ENCODE measurements at places on chromosomes 16 and 17. TPM values are rescaled to one million over a fixed set of nuclear protein-coding genes. Genes with fewer than 3 reads are reported as not detected.

DNA sequence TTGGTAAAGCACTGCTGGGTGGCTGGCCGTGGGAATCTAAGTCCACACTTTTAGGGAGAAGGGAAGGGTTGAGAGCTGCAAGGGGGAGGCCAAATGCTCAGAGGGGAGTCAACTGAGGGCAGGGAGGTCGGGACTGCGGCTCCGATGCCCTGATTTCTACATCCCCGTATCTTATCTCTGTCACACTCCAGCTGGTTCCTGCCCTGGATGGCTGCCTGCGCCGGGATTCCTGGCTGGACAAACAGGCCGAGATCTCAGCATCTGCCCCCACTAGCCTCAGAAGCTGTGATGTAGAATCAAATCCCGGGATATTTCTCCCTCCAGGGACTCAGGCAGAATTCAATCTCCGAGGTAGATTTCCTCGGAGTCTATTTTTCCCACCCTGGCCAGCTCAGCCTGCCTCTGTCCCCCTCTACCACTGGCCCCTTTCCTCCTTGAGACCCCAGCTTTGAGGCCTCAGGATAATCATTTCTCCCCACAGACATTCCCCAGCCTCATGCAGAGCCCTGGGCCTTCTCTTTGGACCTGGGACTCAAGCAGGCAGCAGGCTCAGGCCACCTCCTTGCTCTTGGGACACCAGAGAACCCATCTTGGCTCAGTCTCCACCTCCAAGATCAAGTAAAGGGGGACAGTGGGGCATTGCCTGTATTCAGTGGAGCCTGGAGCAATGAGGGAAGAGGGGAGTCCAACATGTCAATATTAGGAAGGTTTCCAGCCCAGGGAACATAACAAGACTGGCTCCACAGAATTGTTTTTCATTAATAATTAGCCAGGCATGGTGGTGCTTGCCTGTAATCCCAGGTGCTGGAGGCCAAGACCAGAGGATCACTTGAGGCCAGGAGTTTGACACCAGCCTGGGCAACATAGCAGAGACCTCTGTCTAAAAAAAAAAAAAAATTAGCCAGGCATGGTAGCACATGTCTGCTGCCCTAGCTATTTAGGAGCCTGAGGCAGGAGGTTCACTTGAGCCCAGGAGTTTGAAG, 1.8 kb downstream of the SHBG start:
- DNase-seq: no peak

GRCh38 chr17:83012868-83013778, 66.3 kb upstream of the METRNL start:
- no peak for DNase-seq

DNA sequence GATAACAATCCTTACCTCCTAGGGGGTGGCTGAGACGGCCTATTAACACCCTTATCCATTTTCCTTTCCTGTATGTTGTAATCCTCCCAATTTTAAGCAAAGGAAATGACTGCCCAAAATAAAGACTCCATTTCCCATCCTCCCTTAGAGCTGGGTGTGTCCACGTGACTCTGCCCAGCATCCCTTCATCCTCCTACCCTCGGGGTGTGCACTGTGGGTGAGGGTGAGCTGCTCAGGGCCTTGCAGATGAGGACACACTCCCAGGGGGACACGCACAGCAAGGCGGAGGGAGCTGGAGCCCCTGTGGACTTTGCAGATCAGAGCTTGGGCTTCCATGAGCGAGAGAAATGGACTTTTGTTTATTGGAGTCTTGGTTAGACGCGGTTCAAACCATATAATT, 186.8 kb downstream of the IRF8 start:
- no peak for DNase-seq

CD300LB gene
- total RNA-seq: not detected

GRCh38 chr16:50244504-50245416, 21.6 kb upstream of the ADCY7 start:
- DNase-seq: no peak

NEUROD2 gene
- total RNA-seq: not detected

DNA sequence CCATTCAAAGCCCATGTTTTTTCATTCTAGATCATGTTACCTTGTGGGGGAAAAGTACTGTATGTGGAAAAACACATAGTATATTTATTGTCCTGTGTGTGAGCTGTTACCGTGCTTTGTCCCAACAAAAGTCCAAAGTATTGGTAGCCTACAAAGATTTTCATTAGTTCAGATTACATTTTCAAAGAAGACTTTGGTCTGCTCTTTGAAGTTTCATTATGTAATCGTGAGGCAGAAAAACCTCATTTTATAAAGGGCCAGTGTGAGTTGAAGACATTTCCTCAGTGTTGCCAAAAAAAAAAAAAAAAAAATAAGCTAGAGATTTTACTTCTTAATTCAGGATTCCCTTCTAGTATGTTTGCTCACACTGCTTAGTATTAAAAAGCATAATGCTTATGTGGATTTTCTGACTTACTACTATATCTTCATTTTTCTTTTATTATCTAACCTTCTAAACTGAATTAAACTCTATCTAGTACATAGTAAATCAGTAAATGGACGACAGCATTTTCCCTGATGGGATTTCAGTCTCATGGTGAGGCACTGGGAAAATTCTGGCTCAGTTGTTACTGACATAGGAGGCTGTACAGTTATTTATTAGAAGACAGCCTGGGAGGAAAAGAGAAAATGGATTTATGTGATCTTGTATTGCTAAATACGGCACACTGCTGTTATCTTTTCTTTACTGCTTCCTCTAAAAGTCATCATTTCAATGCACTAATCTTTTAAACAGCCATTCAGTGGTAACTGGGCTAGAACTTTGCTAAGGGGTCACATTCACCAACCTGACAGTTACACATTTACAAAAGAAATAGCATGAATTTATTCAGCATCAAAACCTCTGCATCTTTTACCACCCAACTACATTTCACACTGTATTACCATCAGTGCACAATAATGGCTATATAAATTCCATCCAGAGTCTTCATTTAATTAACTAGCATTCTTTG, 100.6 kb downstream of the STXBP4 start:
- no peak for DNase-seq

GRCh38 chr17:76036497-76037261, 9.6 kb upstream of the EVPL start:
- DNase-seq: peak; percentile 15

DNA sequence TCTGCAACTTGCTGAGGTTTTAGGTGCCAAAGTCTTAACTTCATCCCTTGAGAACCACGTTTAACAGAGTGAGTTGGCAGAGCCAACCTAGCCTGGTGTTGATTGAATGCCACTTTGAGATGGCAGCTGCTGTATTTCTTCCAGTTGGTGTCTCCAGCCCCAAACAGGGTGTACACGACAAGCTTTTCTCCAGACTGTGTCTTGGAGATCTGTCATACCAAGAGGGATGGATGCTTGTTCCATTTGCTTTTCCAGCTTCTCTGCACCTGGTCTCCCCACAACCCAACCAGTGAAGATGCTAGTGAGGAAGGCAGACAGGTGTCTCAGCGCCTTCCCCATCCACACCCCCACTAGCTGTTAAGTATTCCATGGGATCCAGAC, 141.1 kb upstream of the HS3ST2 start:
- DNase-seq: no peak

GRCh38 chr16:1794221-1794871, 841 bp upstream of the IGFALS start:
- DNase-seq: no peak

OR1E2 gene
- not detected for total RNA-seq

DNA sequence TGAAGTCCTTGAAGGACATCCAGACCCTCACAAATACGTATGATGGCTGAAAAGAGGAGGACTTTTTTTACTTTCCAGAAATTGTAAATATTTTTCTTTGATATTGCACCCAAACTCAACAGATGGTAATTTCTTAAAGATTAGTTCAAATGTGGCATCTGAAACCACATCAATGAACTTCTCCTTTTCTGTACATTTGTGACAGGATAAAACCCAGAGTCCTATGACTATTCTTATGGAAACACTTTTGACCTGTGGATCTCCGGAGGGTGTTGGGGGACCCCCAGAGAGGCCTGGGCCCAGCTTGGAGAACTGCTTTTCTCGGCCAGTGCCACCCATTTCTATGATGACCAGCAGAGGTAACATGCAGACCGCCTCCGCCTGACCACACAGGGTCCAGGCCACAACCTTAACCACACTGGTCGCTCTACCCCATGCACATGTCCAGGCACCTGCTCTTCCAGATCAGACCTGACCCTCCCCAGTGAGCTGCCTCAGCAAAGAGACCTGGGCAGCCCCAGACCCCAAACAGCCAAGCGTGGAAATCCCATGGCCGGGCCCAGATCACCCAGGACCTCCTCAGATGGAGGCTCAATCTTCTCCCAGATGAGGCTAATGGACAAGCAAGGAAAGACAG, 22.7 kb downstream of the RPH3AL start:
- DNase-seq: no peak

KRT28 gene
- not detected for total RNA-seq

DNA sequence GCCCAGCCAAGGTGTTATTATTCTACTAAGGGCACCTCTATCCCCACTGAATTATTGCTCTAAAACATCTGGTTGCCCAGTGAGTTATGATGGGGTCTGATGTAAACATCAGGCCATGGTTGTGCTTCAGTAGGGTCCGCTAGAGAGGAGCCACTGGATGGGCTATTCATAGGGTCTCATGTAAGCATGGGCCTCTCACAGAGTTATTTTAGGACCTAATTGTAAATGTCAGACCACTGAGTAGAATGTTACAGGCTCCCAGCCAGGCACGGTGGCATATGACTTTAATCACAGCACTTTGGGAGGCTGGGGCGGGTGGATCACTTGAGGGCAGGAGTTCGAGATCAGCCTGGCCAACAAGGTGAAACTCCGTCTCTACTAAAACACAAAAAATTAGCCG, 5.3 kb downstream of the RAPGEFL1 start:
- no peak for DNase-seq

DNA sequence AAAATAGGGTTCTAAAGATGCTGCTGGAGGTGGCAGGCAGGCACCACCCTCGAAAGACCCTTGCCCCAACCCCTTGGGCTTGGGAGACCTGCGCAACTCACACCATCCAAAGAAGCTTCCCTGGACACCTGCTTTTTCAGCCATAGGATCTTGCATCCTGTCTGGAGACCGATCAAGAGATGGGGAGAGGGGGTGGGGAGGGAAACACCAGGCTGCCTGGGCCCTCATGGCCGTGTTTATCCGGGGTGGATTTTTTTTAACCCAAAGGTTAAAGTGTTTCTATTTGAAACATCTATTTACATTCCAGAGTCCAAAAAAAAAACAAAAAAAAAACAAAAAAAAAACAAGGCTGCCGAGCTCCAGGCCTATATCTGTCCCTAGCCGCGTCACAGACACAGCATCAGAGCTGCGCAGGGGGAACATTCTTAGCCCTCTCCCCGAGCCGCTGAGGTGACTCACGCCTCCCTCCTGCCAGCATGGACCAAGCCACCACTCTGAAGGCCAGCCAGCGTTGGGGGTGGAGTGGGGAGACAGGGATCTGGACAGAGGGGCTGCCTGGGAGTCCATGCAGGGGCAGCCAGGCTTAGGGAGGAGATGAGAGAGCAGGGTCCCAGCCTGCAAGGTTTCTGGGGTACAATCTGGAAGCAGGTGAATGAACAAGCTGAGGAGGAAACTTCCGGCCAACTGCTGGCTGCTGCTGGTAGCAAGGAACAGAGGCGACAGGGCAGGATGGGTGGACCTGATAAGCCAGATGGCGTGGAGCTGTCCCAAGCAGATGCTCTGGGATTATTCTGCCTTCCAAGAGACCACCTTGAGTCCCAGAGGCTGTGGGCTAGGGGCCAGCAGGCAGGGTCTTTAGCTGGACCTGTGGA, 14.8 kb downstream of the HDAC5 start:
- peak; percentile 96 for DNase-seq

- DNase-seq: no peak
Measured at GRCh38 chr17:72223866-72224291, 103.1 kb downstream of the SOX9 start.

GRCh38 chr17:81807839-81808238, 3.9 kb downstream of the GCGR start:
- no peak for DNase-seq

SCARF1 gene
- 1.3 TPM for total RNA-seq

KRTAP4-11 gene
- not detected for total RNA-seq

GHDC gene
- 33.8 TPM for total RNA-seq

DNA sequence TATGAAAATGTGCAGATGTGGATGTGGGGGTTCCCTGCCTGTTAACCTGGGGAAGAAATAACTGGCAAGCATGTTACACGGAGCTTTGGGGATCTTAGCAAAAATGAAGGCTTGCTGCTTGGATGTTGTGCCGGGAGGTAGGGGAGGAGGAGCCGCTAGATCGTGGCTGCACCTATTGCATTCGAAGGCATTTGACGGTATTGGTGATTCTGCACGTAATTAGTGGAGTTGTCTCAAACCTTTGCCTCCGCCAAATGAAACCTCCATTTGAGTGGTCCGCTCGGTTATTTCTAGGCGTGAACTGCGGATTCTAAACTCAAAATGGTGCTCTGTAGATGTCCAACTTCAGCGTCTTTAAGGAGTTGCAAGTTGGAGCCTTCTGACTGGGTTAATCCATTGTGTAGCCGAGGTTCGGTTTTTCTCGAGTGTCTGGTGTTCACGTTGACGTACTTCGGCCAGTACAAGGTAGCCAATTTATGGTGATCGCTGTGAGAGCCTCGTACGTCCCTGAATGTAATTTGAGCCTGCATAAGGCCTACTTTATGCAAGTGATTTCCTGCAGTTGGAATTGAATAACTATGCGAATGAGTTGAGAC, 1.5 kb downstream of the TNRC6C start:
- DNase-seq: peak; percentile 58

KRT40 gene
- not detected for total RNA-seq

GRCh38 chr16:17417740-17418139, 53.0 kb downstream of the XYLT1 start:
- no peak for DNase-seq

DNA sequence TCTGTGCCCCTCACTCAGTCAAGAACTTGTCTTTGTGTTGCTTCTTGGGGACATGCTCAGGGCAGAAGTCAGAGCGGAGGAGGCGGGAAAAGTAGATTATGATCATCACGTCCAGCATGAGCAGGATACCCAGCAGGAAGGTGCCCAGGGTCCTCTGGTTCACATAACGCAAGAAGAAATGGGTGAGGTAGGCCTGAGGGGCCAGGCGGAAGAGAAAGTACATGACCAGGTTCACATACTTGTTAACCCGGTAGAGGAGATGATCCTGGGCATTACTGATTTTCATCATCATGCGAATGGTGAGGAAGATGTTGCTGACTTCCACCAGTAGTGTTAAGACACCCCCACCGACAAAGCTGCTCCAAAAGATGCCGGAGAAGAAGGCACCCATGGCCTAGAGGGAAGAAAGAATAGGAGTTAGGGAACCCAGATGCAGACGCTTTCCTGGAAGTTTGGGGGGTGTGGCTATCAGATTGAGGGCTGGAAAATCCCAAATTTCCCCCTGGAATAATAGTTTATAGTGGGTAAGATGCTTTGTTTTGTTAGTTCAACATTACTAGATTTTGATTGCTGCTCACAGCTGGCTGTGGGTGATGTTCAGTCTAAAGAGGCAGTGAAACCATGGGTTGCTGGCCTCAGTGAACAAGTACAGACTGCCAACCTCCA, 1.4 kb downstream of the TLCD1 start:
- DNase-seq: no peak
